ENCODE measurements at places on chromosomes 4 and X.

DNA sequence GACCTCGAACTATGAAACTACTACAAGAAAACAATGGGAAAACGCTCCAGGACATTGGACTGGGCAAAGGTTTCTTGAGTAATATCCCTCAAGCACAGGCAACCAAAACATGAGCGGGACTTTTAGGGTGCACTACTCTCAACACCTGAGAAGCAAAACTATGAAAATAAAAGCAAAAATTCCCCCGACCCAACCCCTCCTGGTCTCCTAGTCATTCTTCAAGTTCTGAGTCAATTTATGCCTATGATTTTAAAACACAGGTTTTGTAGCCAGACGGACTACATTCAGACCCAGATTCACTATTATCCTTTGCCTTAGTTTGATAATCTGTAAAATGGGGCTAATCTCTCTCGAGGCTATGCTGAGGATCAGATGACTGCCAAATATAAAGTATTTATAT, 97.0 kb downstream of the SOWAHB start:
- DNase-seq = no peak

DNA sequence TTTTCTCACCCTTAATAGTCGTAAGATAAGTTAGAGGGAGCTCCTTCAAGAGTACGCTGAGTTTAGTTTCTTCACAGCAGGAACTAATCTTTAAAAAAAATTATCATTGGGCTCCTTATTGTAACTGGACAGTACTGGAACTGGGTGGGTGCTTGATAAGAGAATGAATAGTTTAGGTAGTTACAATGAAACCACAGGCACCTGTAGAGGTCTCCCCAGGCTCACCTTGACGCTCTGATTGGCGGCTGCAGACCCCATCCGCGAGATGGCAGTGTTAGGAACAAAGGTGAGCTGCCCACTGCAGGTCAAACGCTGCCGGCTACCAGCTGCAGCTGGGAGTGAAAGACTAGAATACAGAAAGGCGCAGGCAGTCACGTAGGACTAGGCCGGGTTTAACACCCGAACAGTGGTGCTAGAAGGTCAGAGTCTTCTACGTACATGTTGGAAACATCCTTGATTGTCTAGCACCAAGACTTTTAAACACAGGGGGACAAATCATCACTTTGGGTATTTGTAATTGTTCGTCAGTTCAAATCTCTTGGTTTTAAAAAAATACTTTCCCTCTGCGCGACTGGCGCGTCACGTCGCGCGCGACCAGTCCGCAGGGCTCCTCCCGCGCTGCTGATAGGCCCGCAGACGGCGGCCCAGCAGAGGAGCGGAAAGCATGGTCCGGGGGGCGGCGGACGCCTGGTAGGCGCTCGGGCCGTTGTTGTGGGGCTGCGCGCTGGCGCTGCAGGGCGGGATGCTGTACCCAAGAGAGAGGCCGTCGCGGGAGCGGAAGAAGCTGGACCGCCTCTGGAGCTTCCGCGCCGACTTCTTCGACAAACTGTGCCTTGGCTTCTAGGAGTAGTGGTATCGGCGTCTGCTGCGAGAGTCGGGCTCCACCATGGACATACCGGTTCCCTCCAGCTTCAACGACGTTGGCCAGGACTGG, 45.6 kb downstream of the SMARCA5 start:
- DNase-seq = peak; percentile 21

GRCh38 chr4:41135801-41136200, 78.5 kb downstream of the APBB2 start:
- DNase-seq = no peak

GRCh38 chr4:53854991-53855568, 209.3 kb downstream of the CHIC2 start:
- DNase-seq = no peak

- no peak for DNase-seq
These were observed 7.4 kb upstream of the UBA1 start for GRCh38 chrX:47186096-47186740.

DNA sequence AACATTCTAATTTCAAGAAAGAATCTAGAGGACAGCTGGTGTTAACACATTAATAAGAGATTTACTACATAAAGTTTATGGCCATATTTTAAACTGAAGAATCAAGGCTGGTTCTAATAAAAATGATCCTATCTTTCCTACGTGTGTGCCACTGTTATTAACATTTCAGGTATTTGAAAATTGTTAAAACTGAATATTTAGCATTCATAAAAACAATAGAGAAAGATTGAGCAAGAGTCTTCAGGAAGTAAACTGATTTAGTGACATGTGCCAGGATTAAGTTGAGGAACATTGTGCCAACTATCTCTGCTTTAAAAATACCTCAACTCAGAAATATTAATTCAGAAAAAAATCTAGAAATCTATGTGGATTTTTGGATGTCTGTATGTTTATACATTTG, 810.1 kb downstream of the FAT4 start:
- DNase-seq = no peak

- DNase-seq = no peak
These were observed 124.8 kb downstream of the SNCA start for GRCh38 chr4:89712141-89712540.

DNA sequence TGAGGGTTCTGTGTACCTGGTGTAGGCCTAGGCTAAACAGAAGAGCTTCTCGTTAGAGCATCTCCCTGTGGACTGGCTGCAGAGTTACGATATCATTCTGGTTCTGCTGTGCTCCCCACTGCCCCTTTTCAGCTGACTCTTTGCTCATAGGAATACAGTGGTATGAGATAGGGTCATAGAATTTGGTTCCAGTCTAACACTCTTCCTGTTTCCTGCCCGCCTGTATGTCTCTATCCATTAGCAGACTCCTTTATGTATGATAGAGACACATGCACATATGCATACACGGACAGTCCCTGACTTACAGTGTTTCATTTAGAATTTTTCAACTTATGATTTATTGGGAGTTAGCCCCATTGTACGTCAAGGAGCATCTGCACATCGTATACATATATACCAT, 15.3 kb downstream of the RNF4 start:
- DNase-seq = no peak

- DNase-seq = no peak
These were observed 29.4 kb upstream of the KLHL2 start for GRCh38 chr4:165177725-165178666.

DNA sequence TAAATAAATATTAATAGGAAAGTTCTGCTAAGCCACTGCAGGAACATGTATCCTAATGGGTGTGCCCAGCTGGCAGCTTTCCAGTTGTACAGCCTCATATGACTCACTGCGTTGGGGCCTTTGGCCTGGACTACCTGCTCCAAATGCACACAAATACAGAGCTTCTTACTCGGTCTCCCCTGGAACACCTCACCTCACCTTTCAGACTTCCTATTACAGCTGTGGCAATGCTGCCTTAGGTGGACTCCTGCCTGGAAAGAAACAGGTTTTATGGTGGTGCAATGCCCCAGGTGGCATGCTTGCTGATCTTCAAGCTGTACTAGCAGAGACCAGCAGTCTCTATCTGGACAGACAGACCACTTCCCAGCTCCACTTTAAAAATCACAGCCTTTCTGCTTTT, 85.7 kb upstream of the EXOC1L start:
- no peak for DNase-seq

DNA sequence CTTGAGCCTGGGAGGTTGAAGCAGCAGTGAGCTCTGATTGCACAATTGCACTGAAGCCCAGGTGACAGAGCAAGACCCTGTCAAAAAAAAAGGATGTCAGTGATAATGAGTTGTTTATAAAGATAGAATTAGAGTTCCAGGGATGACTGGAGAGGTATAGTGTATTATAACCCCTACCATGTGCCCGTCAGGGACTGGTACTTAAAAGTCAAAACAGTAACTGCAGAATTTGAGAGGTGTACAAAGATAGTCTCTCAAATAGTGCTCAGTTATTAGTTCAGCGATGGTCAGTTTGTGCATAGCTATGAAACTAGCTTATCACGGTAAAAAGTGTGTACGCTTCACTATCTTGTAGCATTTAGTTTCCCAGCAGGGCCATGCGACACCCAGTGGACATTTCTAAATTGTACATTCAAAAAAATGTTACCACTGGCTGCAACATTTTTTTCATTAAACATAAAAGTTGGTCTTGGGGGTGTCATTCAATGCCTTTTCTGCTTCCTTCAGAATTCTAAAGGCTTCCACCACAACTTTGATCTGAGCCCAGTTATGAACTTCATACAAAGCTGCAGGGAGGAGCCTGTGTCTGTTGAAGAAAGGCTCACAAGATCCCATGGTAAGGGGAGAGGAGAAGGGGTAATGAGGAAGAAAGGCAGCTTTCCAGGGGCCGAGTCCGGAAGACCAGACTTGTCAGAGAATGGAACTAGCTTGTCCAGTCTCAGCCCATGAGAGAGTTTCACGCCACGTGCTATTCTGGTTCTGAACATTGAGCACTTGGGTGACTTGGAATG, 9.2 kb upstream of the GYG2 start:
- DNase-seq = no peak

GRCh38 chr4:78627966-78628678, 76.6 kb downstream of the ANXA3 start:
- no peak for DNase-seq

DNA sequence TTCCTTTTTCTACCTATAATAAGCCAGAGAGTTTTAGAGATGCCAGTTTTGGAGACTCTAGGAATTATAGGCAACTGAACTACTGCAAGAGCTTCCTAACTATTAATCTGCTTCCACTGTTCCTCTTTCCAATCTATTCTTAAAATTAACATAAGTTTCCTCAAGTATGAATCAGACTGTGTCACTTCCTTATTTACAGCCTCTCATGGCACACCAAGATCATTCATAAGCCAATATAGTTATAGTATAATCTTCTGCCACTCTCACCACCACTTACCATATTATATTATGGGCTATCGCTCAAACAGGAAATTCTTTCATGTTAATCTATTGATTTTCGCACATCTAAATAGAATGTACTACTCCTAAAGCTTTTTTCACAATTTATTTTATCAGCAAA, 383.5 kb downstream of the STPG2 start:
- no peak for DNase-seq

- no peak for DNase-seq
These were observed 189.9 kb upstream of the ANXA3 start for GRCh38 chr4:78361621-78362120.

GRCh38 chr4:72777436-72777835, 208.4 kb upstream of the ADAMTS3 start:
- no peak for DNase-seq

- DNase-seq = no peak
These were observed 23.0 kb upstream of the MSANTD1 start for GRCh38 chr4:3225936-3226335.

- peak; percentile 68 for DNase-seq
These were observed 99.8 kb upstream of the GATB start for GRCh38 chr4:151860561-151861093.

GRCh38 chr4:112167794-112168193, 22.5 kb downstream of the FAM241A start:
- DNase-seq = no peak

- DNase-seq = no peak
These were observed 1.4 kb upstream of the CXCL1 start for GRCh38 chr4:73867783-73868182.

GRCh38 chrX:140701480-140701879, 8.1 kb upstream of the LINC00632 start:
- DNase-seq = no peak

GRCh38 chrX:102712981-102713625, 855 bp downstream of the GPRASP2 start:
- peak; percentile 6 for DNase-seq

DNA sequence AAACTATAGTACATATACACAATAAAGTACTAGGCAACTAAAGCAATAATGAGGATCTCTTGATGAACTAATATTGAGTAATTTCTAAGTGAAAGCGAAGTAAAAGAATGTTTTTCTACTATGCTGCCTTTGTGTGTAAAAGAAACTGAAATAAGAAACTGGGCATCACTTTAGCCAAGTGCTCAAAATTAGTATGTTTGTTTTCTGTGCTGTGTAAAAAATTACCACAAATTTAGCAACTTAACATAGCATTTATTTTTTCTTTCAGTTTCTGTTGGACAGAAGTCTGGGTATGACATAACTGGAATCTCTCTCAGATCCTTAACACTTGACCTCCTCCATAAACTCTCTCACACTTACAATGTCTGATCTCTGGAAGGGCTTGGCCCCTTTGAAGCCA, 687.1 kb upstream of the MAGEB2 start:
- DNase-seq = no peak

DNA sequence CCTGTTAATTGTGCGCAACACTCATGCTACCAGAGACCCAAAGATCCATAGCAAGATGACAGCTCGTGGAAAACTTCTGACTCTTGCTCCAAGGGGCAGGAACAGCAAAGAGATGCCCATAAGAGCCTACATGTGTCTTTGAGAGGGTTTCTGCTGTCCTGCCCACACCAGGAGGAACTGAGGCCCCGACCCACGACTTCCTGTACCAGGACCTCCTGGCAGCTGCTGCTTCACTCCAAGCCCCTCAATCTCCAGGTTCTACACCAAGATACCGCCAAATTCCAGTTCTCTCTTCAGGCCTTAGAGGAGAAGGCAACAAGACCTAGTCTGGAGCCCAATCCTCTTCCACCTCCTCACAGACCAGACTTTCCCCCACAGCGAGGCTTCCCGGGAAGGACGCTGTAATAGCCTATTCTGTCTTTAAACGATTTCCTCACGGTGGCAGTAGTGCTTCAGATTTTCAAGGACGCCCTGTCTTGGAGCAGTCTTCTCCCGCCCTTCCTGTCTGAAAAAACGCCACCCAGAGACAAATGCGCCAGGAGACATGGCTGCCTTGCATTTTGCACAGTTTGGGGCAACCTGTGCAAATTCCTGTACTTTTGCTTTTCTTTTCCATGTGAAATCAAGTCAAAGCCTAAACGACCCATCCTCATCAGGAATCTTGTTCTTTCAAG, 230.2 kb upstream of the STK26 start:
- no peak for DNase-seq

DNA sequence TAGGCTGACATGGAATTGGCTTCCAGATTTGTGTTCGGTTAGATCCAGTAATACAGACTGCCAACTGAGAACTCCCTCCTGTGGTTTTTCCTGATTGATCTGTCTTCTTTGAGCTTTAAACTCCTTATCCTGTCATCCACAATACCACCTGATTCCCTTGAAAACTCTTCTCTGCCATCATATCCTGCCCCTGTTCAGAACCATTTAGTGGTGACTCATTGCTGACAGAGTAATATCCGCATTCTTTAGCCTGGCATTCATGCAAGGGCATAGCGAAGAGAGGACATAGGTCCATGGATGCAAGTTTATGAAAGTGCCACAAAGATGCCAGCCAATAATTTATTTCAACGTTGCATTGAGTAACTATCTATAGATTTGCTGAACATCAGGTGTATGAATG, 76.6 kb downstream of the ITIH6 start:
- DNase-seq = no peak

- no peak for DNase-seq
These were observed 31.1 kb upstream of the SH3D19 start for GRCh38 chr4:151356510-151356909.

GRCh38 chr4:98110929-98111328, 32.3 kb downstream of the STPG2 start:
- DNase-seq = no peak

GRCh38 chr4:41645728-41646390, 102.7 kb downstream of the PHOX2B start:
- DNase-seq = no peak

DNA sequence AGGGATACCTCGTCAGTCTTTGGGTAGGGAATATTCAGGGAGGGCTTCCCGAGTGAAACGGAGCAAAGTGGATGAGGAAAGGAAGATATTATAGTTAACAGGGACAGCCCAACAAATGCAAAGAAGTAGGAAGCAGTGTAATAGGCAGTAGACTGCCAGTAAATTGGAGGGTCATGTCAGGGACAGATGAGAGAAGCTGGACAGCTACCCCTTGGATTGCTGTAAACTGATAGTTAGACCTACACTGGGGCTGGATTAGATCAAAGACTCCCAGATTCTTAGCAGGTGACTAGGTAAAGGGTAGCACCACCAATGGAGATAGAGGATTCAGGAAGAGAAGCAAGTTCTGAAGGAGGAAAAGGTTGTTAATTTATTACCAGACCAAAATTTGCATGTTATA, 48.0 kb downstream of the NPNT start:
- no peak for DNase-seq

Measured in anterior cingulate cortex (tissue), 58 donors.